ENCODE measurements at places on chromosomes 1 and 21.

DNA sequence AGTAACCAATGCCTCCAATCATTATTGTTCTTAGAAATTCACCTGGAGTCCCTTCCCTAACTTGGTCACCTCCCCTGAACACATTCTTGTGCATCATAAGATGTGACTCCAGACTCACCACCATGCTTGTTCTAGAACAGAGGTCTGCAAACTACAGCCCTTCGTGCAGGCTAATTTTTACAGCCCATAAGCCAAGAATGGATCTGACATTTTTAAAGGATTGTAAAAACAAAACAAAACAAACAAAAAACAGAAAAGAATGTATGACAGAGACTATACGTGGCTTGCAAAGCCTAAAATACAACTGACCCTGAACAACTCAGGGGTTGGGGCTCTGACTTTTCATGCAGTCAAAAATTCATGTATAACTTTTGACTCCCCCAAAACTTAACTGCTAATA lies 6.2 kb upstream of the HIVEP3 start:
- no peak for DNase-seq

DNA sequence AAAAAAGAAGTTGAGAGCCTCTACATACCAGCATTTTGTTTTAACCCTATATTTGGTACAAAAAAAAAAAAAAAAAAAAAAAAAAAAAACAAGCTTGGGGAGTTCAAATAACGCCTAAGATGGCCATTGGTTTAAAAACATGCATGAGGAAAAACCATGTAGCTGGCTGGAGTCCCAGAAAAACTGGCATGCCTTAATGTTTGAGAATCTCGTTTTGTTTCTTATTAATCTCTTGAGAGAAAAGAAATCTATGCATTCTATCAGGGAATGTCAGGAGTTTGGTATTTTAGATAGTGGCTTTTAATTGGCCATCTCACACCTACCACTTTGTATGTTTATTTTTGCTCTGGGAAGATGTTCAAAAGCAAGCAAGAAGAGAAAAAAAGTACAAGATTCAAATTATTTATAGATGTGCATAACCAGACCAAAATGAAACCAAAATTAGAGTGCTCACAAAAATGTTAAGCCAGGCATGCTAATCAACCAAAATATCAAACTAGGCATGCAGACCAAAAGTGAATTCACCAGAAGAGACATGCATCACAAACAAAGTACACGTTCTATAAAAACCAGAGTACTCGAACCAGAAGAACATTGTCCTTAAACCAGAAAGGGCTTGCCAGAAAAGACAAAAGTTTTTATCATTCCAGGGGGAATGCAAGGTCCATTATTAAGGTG lies 156.6 kb downstream of the AK5 start:
- DNase-seq, result no peak

- DNase-seq, result no peak
Measured at GRCh38 chr1:64578270-64578973, 108.5 kb downstream of the CACHD1 start.

GRCh38 chr1:12336413-12336812 lies 106.6 kb downstream of the VPS13D start:
- DNase-seq, result no peak

- no peak for DNase-seq
Measured at GRCh38 chr1:117871013-117871412, 58.4 kb downstream of the GDAP2 start.

- no peak for DNase-seq
Measured at GRCh38 chr1:89269277-89269676, 3.4 kb downstream of the GBP5 start.

DNA sequence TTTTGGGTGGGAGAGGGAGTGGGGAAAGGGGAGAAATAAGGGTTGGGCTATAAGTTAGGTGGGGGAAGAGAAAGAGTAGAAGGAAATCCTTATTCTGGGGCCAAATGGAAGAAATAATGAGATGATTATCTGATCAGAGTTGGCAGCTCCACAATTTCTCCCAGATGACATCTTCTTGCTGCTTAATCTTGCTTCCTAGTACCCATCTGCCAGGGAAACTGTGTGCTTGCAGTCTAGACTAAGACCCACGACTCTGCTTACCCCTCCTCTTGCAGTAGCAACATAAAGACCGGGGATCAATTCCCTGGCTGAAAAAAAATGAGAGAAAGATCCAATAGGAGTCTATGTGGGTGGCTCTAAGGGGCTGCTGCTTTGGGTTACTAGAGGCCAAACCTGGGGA lies 95.6 kb downstream of the PAPPA2 start:
- no peak for DNase-seq

GRCh38 chr1:14661222-14661621 lies 62.7 kb downstream of the KAZN start:
- DNase-seq, result no peak

Data from activated effector memory CD4-positive, alpha-beta T cell treated with Interleukin-2 at 50 U/mL for 16 hours (primary cell).